ENCODE measurements at places on chromosomes 2 and 18. TPM values are rescaled to one million over a fixed set of nuclear protein-coding genes. Genes with fewer than 3 reads are reported as not detected.

DNA sequence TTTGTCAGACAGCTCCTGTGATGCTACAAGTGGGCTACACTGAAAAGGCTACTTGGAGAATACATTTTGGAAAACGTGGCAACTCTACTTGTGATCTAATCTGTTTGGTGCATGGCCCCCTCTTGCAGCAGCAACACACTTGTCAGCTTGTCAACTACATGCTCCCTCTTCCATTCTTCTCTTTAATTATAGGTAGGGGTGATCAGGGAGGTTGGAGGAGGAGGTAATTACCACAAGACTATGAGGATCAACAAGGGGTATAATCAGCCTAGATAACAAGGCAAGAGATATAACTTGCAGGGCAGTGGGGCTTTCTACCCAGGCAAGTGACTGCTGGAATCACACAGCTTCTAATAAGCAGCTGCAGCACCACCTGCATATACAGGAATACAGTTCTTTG lies 104.9 kb downstream of the ACVR1 start:
- DNase-seq = no peak

DNA sequence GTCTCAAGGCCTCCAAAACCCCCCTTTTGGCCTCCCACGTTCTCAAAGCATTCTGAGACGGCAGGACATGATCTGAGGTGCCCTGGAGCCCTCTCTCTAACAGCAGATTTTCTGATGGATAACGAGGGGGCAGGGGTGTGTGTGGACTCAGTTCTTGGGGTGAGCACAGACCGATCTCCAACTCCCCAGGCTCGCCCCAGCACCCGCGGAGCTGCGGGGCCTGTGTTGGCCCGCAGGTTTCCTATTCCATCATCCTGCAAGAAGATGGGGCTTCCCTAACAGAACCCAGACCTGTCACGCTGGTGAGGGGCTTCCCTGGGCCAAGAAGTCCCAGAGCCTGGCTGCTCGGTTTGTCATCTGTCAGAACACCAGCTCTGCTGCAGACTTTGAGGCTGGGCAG lies 196.1 kb downstream of the ANAPC1 start:
- DNase-seq = no peak

DNA sequence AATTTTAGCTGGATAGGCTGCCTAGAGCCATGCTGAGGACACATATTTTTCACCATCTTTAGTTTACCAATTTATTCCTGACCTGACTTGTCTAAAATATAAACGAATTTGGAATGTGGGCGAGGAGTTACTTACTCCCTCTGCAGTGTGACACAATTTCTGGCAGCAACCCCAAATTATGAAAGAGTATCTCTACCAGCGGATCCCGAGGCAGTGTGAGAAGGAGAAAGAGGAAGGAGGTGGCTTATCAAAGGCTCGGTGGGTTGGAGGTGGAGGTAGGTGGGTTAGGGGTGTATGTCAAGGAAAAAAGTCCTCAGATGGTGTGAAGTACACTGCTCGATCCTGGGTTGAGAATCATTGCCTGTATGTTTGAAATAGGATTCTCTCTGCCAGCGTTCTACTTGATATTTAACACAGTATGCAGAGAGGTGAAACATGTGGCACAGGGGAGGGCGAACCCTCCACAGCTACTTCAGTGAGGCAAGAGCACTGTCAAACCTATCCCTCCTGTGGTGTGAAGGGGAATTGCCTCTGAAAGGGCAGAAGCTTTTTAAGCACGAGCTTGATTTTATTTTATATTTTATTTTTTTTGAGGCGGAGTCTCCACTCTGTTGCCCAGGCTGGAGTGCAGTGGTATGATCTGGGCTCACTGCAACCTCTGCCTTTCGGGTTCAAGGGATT lies 76.0 kb downstream of the RFTN2 start:
- DNase-seq = peak; percentile 27

- DNase-seq = no peak
Observed at GRCh38 chr2:101058386-101058785, 56.3 kb downstream of the RPL31 start.

SLC39A10 gene
- 104 TPM for total RNA-seq

- no peak for DNase-seq
Observed at GRCh38 chr2:203705178-203705577, 1.3 kb upstream of the CD28 start.

GRCh38 chr2:63734510-63734909 lies 107.2 kb upstream of the UGP2 start:
- DNase-seq = no peak

- no peak for DNase-seq
Observed at GRCh38 chr2:15788455-15788829, 151.9 kb upstream of the MYCN start.

DNA sequence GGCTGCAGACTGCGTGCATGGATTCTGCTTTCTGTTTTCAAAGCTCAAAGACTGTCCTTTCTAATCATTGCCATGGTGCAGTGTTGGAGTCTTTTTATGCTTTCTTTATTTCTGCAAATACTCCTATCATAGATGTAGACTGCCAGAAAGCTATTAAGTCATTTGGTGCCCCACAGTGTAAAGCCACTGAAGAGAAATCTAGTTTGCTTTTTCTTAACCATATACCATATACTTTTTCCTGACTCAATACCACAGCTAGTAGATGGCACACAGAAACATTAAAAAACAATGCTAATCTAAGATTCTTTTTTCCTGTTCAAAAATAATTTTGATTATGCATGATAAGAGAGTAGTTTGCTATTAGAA lies 109.9 kb upstream of the RAB27B start:
- no peak for DNase-seq

CDH2 gene
- total RNA-seq = 106 TPM

ZNF385B gene
- total RNA-seq = 1.1 TPM

GRCh38 chr2:30164131-30164925 lies 17.5 kb downstream of the YPEL5 start:
- no peak for DNase-seq

- DNase-seq = no peak
Observed at GRCh38 chr2:80863147-80863714, 558.7 kb upstream of the LRRTM1 start.

DNA sequence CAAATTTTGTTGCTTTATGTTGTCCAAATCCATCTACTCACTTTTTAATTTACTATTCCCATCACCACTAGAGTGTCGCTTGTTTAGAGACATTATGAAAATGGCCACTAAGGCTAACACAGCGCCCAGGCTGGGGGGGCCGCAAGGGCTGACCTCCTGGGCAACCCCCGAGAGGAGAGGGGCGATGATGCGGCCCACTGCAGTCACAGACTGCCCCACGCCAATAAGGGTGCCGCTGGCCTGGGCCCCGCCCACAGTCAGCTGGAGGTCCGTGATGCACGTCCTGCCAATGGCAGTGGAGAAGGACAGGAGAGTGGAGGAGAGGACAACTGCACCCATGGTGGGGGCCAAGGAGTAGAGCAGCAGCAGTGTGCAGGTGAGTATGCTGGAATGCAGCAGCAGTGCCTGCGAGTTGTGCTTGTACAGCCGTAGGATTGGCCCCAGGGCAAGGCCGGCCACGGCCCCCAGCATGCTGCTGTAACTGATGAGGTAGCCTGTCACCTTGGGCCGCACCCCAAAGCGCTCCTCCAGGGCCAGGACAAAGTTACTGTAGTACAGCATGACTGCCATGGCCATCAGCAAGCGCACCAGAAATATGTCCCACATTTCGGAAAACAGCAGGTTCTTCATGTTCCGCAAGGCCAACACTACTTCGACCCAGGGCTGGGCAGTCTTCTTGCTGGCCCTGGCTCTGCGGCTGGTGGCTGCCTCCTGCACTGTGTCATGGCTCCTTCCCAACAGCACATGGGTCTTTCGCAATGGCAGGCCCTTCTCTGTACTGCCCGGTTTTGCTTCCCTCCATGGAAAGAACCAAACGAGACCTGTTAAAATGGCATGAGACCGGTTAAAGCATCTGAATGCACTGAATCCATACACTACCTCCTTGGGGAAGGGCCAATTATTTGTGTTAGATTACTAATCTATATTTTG lies 43.2 kb upstream of the TMEM182 start:
- no peak for DNase-seq

DNA sequence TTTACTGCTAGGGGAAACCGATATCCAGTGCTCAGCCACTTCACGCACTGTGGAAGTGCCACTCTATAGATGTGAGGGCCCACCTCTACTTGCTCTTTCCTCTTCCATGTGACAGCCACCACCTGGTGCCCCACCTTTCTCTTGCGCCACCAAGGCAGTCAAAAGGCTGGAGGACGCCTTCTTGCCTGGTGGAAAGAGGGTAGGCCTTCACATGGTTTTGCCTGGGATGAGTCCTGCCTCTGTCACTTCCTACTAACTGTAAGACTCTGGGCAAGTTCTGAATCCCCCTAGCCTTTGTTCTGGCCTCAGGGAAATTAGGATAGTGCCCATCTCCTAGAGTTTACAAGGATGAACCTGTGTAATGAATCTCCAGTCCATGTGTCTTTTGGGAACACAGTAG lies 66.1 kb upstream of the ODC1 start:
- no peak for DNase-seq

DNA sequence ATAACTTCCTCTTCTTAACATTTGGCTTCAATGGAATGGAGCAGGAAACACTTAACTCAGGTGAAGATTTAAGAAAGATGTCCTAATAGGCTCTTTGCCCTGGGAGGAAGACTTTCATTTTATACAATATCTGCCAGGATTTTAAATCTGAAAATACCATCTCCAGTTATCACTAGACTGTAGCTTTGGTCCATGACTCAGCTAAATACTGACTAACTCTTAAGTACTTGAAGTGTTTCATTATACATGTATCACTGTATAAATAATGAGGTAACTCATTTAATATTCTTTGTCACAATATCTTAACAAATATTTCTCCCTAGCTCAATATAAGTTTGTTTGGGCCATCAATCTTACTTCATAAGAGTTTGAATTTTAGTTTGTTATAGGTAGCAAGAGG lies 34.7 kb downstream of the RBKS start:
- DNase-seq = peak; percentile 89

GRCh38 chr2:121130301-121130850 lies 154.6 kb downstream of the TFCP2L1 start:
- no peak for DNase-seq

ALK gene
- total RNA-seq = not detected

COL4A4 gene
- 9.9 TPM for total RNA-seq

GRCh38 chr2:159785195-159785594 lies 12.8 kb downstream of the CD302 start:
- DNase-seq = no peak

GRCh38 chr2:96913117-96913397 lies 43.2 kb upstream of the SEMA4C start:
- DNase-seq = no peak

- no peak for DNase-seq
Observed at GRCh38 chr2:66577321-66578053, 142.6 kb downstream of the MEIS1 start.

DNA sequence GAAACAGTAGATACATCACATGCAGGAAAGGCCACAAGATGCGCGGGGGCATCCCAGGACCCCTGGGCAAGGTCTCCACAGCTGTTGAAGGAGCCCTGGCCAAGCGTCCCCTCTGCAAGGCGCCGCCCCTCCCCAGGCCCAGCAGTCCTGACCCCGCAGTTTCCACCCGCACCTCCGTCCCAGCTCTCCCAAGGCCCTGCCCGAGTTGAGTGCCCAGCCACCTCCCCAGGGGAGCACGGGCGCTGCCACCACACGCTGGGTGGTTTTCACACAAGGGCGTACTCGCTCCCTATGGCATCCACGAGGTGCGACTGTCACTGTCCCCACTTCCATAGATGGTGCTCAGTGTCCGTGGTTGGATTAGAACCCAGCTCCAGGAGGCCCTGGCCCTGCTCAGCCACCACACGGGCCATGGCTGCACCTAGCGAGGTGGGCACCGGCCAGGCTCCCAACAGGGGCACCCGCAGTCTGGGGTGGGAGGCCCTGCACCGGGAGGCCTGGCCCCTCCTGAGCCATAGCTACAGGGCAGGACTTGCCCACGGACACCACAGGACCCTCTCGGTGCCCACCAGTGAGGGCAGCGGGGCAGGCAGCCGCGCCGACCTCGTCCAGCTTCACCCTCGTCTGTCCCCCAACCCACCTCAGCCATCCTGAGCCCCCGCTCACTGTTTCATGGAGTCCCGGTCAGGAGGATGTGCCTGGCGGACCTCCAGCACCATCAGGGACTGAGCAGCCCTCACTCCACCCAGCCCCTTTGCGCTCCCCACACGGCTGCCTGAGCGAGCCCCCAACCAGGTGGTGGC lies 36.0 kb downstream of the KIF1A start:
- no peak for DNase-seq

B3GNT7 gene
- 4.0 TPM for total RNA-seq

Measured in renal cortical epithelial cell (primary cell).